ENCODE measurements at places on chromosomes 2 and 18.
A peak's percentile ranks its signal among the peaks of the same experiment; 100 is the strongest.

- peak; percentile 84 for DNase-seq
These were observed 67.7 kb downstream of the SEPTIN10 start for GRCh38 chr2:109545828-109546713.

DNA sequence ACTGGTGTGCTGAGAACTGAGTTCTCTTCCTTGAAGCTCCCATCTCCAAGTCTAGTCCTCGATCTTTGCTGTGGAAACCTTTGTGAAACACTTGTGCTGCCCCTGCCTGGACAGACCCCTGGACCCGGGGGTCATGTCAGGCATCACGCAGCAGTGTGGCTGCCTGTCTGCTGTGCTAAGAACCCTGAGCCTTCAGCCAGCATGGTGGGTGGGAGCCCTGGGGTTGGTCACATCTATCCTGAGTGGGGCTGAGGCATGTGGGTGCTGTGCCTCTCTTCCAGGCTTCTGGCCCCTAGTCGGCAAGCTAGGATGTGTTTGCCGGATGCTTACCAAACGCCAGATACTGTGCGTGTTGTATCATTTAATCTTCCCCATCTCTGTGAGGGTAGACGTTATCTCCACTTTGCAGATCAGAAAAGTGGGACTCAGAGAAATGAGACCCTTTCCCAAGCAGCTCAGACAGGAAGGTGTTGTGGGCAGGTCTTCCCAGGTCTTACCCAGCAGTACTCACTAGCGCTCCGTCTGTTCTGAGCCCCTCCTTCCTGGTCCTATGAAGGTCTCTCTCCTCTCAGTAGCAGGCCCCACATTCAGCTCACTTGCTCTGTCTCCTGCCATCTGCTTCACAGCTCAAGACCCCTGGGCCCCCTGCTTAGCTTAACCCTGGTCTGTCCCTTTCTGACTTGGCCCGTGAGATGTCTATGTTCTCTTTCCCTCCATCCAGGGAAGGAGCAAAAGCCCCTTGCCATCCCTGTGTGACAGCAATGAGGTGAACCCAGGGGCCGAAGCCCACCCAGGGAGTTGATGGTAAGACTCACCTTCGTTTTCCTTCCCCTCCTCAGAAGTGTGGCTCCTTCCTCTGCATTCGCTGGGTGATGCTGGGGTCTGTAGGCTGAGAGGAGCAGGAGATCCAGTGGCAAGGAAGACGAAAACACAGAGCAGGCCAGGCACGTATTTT, 242.8 kb downstream of the FAM210A start:
- no peak for DNase-seq

- peak; percentile 97 for DNase-seq
These were observed 127.0 kb downstream of the ANTXR1 start for GRCh38 chr2:69139778-69140670.

- peak; percentile 71 for DNase-seq
These were observed 32.2 kb upstream of the TRIB2 start for GRCh38 chr2:12684471-12684936.

GRCh38 chr2:11683966-11684365, 14.0 kb upstream of the NTSR2 start:
- DNase-seq: no peak

DNA sequence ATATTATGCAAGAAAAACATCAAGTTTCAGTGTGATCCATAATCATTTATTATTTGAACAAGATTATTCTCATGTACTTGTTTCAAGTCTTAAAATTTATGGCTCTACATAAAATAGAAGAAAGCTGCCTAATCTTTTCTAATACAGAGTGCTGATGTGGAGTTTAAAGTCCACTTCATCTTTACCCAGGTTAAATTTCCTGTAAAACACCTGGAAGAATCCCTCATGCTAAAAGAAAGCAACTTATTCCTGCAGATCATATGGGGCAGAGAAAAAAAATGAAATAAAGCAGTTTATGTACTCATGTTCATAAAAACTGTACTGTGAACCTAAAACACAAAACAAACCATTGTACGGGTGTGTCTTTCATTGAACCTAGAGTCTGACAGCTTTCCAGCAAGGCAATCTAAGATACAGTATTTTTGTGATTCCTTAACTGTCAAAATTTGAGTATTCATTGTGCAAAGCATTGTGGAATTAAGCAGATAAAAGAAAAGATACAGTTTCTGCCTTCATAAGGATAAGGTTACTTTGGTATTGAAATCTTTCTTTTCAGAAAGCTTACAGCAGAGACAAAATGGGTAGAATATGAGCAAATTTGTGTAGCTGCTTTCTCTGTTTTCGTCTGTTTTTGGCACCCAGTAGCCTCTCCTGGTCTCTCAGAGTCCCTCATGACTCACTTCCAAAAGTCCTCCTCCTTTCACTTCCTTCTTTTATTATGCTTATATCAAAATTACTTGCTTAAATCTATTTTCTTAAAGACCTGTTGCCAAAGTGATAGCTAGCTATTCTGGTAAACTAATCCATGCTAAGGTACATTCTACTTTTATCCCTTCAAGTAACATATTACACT, 26.9 kb upstream of the GLS start:
- no peak for DNase-seq

DNA sequence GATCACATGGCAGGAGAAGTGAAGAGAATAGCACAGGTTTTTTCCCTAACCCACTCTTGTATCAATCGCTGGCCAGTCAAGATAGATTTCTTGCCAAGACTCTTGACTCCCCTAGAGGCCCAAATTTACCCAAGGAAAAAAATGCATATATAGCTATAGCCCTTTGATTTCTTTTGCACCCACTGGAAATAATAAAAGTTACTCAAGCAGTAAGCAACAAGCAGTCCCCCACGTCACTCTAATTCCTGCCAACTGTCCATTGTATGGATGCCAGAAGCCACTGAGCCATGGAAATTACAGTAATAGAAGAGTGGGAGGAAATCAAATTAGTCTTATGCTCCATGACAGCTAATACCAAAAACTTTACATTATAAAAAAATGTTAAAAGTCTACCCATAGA, 125.3 kb upstream of the SLC39A10 start:
- no peak for DNase-seq

- peak; percentile 72 for DNase-seq
These were observed 8.4 kb upstream of the ARID5A start for GRCh38 chr2:96528006-96528699.

GRCh38 chr2:128796321-128796720, 477.7 kb upstream of the HS6ST1 start:
- DNase-seq: no peak

GRCh38 chr2:196435189-196435588, 204.3 kb upstream of the CCDC150 start:
- DNase-seq: peak; percentile 21

DNA sequence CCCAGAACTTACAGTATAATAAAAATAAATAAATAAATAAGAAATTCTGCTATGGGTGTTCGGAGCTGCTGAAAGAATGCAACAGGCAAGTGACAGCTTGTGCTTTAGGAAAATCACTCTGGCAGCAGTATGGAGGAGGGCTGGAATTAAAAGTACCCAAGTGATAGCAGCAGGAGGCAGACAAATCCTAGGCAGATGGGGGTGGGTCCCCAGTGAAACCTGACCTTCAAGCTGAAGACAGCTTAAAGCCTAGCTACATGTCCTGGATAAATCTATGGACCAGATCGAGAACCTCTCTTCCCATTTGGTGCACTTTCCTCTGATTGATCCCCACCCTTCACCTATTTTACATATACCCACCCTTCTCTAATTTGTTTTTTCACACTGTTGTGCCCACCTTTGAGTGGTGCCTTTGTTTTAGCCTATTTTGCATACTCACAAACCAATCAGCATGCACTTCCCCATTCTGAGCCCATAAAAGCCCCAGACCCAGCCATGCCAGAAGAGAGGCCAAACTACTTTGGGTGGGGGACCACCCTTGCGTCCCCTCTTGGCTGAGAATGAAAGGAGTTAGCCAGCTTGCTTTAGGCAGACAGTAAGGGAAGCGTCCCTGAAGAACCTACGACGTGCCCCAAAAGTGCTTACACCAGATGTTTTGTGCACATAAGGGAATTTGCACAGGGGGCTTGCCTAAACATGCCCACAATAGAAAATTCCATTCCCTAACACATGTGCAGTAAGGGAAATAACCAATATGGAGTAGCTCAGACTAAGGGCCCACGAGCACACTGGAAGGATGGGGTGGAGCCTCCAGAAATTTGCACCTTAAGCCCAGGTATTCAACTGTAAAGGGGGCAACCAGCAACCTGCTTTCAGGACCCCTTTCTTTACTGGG, 3.0 kb downstream of the METTL8 start:
- DNase-seq: no peak

DNA sequence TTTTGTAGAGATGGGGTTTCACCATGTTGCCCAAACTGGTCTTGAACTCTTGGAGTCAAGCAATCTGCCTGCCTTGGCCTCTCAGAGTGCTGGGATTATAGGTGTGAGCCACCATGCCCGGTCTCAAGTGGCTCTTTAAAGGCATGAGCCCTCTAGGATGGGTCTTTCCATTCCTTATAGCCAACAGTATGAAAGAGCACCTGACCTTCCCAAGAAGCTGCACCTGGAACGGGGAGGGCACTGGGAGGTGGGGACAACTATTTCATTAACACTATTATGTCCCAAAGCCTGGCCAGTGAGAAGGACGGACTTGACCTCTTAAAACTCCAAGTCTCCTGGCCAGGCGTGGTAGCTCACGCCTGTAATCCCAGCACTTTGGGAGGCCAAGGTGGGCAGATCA, 149.7 kb downstream of the ZFP36L2 start:
- no peak for DNase-seq

DNA sequence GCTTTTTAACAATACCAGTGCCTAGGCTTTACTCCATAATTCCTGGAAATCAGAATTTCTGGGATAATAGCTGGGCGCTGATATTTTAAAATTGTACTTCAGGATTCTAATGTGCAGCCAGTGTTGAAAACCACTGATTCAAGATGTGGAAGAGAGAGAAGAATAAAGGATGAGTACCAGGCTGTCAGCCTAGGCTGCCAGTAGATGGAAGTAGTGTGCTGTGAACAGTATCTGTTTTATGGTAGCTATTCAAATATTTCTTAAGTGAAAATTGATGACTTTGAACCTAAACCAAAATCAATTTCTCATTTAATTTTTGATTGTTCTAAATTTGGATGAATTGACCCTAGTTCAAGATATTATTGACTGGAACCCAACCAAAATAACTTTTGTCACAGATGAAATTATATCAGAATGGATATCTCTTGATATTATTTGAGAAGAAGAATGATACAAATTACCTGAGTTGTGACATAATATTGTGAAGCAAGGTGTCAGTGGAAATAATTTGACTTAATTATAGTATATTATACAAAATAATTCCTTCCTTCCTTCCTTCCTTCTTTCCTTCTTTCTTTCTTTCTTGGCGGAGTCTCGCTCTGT, 88.0 kb downstream of the COMMD1 start:
- peak; percentile 59 for DNase-seq

GRCh38 chr2:72991439-72991725, 74.1 kb downstream of the EMX1 start:
- no peak for DNase-seq

DNA sequence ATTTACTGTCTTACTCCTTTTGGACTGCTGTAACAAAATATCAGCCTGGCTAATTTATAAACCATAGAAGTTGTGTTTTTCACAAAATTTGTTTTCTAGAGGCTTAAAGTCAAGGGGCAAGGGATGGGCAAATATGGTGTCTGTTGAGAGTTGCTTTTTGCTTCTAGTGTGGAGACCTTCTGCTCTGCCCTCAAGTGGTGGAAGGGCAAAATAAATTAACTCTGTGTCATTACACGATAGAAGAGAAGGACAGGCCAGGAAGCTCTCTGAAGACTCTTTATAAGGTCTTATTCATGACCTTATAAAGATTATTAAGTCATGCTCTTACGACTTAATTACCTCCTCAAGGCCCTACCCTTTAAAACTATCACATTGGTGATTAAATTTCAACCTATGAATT, 181.2 kb upstream of the LRATD1 start:
- DNase-seq: no peak

DNA sequence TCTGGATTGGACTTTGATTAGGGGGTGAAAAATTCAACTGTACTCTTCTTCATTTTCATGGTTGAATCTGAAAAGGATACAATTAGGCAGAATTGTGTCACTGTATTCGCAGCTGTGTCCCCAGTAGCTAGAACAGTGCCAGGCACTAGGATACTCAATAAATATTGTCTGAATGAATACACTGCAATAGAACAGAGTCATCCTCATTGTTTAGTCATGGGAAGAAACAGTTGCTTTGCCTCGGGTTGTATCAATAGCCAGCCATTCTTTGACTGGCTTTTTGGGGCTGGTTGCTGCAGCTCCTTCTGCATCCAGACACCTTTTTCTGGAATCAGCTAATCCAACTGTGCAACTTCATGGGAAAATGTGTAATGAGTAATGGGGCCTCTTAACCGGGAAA, 18.1 kb upstream of the DYNC1I2 start:
- no peak for DNase-seq

- DNase-seq: peak; percentile 46
These were observed 90.0 kb upstream of the ATL2 start for GRCh38 chr2:38466876-38467767.

DNA sequence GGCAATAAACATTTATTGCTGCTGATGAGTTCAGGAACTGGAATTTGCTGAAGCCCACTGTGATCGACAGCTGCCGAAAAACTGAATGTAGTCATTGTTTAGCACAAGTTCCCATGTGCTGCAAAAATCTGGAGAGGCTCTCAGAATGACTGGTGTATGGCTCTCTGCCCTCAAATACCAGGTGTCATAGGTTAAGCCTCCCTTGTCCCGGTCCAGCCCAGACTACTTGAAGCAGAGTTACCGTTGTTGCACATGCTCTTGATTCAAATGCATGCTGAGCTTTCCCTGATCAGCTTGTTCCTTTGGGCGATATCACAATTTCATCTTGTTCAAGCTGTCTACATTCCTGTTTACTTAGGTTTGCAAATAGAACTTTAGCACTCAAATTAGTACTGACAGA, 625.2 kb downstream of the CPS1 start:
- DNase-seq: no peak

DNA sequence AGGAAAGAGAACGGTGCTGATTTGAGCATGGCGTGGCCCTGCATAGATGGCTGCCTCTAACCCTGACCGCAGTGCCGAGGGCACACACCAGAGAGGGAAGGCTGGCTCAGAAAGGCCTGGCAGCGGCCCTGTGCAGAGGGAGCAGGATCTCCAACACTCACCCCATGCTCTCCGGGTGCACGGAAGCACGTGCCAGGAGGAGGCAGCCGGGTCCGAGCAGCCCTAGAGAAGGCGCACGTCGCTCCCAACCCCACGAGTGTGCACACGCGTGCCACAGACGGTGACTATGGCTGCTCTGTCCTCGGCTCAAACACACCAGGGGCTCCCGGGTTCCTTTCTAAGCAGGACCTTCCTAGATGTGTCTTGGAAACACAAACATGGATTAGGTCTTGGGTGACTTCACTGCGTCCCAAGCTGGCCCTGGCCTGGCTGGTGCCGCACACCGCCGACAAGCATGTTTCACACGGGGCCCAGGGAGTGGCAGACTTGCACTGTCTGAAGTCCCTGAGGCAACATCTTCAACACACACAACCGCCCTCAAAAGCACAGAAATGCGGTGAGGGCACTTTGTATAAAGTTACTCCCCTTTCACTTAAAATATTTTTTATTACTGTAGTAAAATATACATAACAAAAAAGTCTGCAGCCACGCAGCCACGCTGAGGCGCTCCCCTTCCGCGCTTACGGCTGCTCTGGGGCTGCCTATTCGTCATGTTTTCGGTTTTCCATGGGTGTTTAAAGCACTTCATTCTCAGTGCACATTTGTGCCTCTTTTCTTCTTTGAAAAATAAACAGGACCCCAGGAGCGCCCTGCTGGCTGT, 110.0 kb downstream of the ZNF516 start:
- no peak for DNase-seq

GRCh38 chr2:186697536-186697935, 3.7 kb downstream of the FAM171B start:
- DNase-seq: no peak
